ENCODE measurements at places on chromosomes 5 and 9.

DNA sequence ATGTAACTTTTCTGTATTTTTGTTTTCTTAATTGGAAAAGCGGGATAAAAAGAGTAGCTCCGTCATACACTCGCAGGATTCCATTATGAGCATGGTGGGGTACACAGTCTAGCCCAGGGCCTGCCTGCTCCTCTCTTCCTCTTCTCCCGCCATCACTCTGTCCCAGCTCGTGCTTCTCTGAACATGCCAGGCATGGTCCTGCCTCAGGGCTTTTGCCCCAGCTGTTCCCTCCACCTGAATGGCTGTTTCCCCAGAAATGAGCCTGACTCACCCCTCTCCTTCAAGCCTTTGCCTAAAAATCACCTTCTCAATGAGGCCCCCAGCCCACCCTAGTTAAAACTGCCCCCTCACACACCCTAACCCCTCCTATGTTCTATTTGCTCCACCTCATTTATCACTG, 4.5 kb downstream of the CORO2A start:
- no peak for DNase-seq

- DNase-seq = no peak
Measured at GRCh38 chr9:95981761-95982390, 106.4 kb downstream of the ERCC6L2 start.

GRCh38 chr9:105357937-105358336, 89.9 kb upstream of the FSD1L start:
- DNase-seq = no peak

DNA sequence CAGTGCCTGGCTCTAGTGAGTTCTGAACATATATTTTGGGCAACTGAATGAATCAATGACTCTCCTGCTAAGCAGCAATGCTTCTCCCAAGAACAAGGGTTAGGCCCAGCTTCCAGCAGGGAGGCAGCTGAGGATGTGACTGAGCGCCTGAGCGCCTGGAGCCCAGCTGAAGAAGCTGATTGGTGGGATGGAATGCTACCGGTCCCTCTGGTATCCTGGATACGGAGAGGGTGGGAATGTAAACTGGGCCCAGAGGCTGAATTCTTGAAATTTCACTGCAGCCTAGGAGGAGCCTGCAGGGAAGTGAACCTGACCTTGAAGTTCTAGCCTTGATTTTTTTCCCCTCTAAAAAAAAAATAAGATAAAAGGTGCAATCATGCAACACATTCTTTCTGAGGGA, 43.2 kb downstream of the WWC1 start:
- no peak for DNase-seq

DNA sequence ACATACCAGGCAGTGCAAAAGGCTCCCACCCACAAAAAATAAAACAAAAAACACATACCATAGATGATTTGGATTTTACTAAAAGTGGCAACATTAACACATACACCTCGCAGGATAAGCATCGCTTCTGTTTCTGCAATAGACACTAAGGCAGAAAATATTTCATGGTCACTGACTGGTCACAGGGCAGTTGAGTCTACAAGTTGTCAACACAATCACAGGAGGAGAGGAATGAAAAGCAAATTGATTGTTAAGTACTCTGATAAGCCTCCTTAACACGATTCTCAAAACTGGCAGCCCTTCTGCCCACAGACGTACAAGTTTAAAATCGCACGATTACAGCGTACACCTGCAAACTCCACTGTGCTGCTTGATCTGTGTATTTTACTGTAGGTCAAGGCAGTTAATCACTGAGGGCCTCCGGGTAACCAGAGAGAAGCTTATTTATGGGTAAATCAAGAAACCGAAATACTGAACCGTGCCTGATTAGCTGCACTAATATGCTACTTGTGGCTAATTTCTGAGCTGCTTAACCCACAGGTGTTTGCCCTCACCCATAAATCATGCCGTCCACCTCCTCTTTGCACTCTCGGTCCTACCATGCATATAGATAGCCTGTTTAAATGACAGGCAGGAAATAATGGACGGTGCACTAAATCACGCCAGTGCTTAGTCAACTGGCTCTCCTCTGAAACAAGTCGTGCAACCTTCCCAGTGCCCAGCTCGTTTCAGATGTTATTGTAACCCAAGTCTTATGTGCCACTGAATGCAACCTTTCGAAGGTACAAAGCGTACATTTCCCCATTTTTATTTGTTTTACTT, 659.4 kb upstream of the ADAMTS16 start:
- DNase-seq = peak; percentile 33

DNA sequence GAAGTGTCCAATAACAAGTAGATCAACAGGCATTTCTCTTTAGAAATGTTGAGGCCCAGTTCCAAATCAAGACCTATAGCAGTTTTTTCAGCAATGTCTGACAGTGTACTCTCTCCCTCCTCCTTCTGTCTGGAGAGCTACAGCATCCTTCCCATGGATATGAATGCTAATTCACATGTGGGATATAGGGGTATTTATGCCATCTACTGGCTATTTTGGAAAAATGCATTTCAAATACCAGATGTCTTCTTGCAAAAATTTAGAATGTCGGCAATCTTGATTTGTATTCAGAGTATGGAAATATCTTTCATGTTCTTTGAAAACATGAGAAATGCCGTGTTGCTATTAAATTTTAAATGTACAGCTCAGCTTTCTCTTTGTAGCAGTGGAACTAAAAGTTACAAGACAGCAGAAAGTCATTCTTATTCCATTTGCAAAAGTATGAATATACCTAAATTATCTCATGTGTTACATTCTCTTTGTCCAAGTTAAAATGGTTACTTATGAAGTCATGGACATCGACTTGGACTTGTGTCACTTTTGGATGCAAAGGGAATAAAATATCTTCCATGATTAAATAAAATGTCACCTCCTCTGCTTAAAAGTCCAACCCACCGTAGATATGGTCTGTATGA, 647.8 kb downstream of the TAF11L14 start:
- DNase-seq = peak; percentile 29

DNA sequence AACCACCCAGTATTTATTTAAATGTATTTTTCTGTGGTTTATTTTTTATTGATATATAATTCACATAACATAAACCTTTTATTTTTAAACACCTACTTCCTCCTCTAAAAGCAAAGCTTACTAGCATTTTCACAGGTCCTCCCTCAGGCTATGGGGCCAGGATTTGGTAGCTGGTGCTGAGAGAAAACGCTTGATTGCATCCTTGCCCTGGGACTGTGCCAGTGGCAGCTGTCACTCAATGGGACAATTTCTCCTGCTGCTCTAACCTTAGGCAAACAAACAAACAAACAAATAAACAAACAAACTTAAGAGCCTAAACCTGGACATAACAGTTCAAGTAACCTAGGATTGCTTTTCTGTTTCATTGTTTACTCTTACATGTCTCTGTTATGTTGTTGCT, 102.7 kb downstream of the FOCAD start:
- DNase-seq = no peak

GRCh38 chr5:73684691-73685090, 58.7 kb downstream of the ARHGEF28 start:
- no peak for DNase-seq

DNA sequence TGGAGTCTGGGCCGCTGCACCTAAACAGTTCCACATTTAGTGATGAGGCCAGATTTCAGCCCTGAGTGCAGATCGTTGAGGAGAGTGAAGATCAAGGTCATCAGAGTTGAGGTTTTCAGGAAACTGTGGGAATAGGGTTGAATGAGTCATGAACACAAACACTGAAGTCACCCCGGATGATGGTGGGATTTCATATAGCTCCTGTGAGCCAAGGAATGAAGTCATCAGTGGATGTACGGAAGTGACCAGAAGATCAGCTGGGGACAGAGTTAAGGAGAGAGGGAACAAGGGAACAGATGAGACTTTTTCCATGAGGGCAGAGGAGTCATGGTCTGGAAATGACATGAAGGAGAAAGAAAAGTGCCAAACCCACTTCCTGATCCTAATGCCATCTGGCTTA, 36.5 kb downstream of the PALM2AKAP2 start:
- DNase-seq = no peak

- DNase-seq = no peak
Measured at GRCh38 chr5:30959238-30959637, 234.2 kb upstream of the CDH6 start.

DNA sequence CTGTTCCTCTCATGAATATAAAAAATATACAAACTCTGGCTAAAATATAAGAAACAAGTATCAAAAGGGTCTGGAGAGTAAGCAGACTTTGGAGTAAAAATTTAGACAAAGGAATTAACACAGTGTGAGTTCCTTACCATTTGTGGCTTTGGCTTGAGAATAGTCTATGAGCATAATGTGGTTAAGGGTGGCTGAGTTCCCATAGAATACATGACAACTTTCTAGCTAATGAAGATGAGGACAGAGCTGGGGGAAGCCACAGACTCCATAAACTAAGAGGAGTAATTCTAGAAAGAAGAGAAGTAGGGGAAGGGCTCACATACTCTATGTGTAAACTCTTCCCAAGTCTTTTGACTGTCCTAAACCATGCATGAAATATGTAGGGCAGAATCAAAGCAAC, 79.4 kb downstream of the CAAP1 start:
- no peak for DNase-seq

GRCh38 chr5:144779368-144779767, 608.7 kb downstream of the KCTD16 start:
- no peak for DNase-seq

- DNase-seq = no peak
Measured at GRCh38 chr9:127050591-127051001, 71.8 kb downstream of the ANGPTL2 start.

- DNase-seq = no peak
Measured at GRCh38 chr5:51618234-51618633, 235.0 kb downstream of the ISL1 start.

DNA sequence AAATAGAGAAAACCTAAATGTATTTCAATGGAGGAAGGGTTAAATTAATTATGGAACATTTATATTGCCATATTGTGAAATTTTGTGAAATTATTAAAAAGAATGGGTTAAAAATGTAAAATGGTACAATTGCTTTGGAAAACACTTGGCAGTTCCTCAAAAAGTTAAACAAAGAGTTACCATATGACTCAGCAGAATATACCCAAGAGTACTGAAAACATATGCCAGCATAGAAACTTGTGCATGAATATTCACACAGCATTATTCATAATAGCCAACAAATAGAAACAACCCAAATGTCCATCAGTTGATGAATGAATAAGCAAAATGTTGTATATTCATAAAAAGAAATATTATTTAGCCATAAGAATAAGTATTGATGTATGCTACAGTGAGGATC, 181.0 kb upstream of the MAST4 start:
- no peak for DNase-seq

GRCh38 chr9:108086624-108087023, 597.1 kb upstream of the KLF4 start:
- DNase-seq = no peak

GRCh38 chr9:90290716-90291485, 351.7 kb downstream of the DIRAS2 start:
- DNase-seq = no peak

DNA sequence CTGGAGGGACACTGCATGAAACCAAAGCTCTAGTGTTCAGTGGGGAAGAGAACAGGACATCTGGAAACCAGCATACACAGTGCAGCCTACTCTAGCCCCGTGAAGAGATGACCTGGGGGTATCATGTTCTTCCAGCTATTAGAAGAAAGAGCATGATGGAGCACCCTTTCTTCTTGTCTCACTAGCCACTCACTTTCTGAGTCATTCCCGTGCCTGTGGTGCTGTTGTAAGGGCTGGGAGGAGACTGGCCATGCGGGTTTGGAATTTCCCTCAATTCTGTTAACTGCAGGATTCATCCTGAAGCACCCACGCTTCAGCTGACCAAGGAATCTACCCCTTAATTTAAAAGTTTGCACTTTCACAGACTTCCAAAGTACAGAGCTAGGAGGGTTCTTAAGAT, 137.0 kb downstream of the COL23A1 start:
- DNase-seq = no peak

- DNase-seq = no peak
Measured at GRCh38 chr5:153517241-153517611, 26.8 kb downstream of the GRIA1 start.

DNA sequence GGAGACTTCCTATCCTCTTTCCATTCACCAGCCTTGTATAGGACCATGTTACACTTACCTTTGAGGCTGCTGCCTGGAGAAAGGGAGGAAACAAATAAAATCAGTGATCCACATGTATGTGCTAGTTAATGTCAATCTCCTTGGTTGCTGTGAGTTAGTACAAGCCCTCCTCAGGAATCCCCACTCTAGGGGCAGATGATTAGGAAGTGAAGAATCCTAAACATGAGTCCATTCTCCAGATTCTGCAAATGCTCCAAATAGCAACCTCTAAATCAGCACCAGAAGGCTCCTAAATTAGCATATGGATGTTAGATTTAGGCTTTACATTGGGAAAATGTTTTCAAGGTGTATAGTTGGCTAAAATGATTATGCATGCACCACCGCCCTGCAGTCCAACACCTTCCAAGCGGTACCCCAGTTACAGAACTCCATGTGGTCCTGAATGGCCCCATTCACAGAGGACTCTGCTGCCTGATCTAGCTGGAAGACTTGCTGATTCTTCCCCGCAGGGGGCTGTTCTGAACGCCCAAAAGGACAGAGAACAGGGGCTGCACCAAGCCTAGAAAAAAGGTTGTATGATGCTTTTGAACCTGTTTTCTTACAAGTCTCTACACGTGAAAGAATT, 123.2 kb downstream of the TLE1 start:
- DNase-seq = no peak

- no peak for DNase-seq
Measured at GRCh38 chr9:76576344-76576743, 117.4 kb downstream of the GCNT1 start.

DNA sequence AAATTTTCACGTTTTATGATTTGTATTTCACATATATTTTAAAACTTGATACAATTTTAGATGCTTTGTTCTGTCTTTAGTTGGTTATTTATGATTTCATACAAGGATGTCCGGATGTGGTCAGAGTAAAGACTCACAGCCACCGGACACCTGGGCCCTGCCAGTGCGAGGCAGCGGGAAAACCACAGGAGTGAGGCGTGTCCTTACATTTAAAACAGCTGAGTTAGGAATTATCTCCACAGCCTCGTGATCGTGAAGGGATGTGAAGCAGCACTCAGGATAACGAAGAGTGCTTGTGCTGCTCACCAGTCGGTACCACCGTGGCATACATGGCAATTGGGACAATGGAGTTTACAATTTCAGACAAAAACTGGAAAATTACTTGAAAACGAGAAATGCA, 14.0 kb downstream of the SNX18 start:
- no peak for DNase-seq

DNA sequence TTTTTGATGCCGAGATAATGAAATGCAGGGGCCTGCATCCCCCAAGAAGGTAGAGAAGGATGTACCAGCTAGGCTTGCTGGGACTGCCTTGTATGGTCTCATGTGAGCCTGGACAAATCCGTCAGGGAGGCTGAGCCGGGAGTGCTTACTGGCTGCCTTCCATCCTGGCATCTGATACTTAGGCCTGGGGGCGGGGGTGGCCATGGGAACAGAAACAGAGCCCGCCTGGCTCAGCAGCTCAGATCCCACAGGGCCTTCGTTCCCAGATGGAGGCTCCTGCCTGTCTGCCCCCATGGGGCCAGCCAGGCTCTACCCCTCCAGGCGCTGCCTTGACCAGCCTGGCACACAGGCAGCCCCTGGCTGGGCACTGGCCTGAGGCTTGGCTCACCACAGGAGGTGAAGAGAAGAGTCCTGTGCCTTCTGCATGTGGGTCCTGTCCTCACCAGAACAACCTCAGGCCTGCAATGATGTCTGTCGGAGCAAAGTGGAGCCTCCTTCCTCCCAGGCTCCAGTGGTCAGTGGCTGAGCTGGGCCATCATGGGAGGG, 10.5 kb upstream of the SPATA31E1 start:
- no peak for DNase-seq

- DNase-seq = no peak
Measured at GRCh38 chr5:174718880-174719610, 5.3 kb upstream of the MSX2 start.

GRCh38 chr5:89930591-89931392, 478.8 kb downstream of the CETN3 start:
- peak; percentile 13 for DNase-seq

GRCh38 chr5:80904533-80905187, 55.5 kb upstream of the RASGRF2 start:
- no peak for DNase-seq

All from NCI-H526 (cell line).